OCI-LY7 (cell line): ENCODE measurements at places on chromosomes 2 and 18.

- DNase-seq, result no peak
These were observed 259.0 kb upstream of the SALL3 start for GRCh38 chr18:78720456-78721237.

GRCh38 chr2:8803658-8804379, 33.6 kb downstream of the KIDINS220 start:
- no peak for DNase-seq

DNA sequence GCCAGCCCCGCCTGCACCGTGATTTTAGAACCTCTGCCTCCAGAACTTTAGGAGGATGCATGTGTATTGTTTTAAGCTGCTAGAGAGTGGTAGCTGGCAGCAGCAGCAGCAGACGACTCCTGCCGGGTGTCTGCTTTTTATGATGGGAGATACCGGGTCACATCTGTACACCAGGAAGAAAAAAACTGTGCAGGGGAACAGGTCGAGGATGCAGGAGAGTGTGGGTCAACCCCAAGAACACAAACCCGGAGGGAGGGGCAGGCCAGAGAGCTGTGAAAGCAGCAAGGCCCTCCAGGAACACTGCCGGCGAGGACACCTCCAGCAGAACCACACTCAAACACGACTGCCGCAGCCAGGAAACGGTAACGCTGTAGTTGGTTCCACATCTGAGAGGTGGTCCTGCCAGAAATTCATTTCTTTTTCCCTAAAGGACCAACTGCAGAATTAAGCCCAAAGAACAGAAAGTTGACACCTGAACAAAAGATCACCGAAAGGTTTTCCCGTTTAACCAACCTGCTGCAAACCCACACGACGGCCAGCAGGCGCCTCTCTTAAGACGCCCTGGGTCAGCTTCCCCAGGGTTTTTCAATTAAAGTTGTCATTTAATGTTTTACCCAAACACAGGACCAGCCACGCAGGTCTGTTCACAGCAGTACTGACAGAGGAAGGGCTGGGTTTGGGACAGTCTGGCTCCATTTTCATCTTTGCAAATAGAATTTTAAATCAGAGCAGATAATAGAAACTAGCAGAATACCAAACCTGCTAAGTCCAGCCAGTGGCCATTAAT, 60.5 kb downstream of the NDUFA10 start:
- DNase-seq, result no peak

GRCh38 chr2:84314901-84315330, 144.2 kb downstream of the SUCLG1 start:
- peak; percentile 79 for DNase-seq

GRCh38 chr2:167954495-167954894, 292.9 kb downstream of the STK39 start:
- DNase-seq, result no peak

DNA sequence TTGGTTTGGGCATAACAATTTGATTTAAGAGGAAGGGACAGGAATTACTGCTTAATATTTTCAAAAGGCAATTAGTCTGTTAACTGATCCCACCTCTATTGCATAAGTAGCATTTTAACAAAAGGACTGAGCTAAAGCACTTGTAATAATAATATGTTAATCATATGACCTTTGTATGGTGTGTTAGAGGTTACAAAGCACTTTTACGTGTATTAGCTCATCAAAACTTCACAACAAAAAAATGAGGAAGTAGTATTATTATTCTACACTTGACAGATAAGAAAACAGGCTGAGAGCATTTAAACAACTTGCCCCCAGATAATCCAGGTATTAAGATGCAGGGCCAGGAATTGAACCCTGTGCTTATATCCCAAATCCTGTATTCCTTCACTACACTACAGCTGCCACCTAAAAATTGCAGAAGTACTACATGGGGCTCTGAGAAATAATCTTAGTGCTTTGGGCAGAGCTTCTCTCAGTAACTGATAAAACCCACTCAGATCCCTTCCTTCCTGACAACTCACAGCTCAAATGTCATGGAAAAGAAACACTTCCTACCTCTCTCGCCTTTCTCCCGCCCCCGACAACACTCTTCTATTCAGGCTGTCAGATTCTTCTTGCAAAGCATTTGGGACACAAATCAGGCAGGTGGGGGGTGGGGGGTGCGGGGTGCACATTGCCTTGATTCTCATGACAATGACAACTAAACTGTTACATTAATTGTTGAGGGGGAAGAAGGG, 20.7 kb upstream of the KCTD1 start:
- DNase-seq, result no peak

DNA sequence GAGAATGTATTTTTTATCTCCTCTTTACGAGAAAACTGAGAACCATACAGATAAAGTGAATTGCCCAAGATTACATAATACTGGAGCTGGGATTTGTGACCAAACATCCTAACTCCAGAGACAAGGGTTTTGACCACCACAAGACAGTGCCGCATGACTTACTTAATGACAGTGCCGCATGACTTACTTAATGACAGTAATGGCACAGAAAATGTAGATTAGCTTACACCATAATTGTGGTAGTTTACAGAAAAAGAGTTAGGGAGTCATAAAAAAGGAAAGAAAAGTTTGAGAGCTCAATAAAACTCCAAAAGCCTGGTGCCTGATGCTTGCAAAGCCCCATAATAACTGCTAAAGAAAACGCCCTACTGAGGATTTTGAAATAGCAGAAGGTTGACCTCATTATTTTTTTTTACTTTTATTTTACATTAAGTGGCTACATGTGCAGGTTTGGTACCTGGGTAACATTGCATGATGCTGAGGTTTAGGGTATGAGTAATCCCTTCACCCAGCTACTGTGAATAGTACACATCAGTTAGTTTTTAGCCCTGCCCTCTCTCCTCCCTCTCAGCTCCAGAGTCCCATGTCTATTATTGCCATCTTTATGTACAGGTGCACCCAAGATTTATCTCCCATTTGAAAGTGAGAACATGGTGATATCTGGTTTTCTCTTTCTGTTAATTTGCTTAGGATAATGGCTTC, 310.0 kb upstream of the UBE2E3 start:
- DNase-seq, result no peak

DNA sequence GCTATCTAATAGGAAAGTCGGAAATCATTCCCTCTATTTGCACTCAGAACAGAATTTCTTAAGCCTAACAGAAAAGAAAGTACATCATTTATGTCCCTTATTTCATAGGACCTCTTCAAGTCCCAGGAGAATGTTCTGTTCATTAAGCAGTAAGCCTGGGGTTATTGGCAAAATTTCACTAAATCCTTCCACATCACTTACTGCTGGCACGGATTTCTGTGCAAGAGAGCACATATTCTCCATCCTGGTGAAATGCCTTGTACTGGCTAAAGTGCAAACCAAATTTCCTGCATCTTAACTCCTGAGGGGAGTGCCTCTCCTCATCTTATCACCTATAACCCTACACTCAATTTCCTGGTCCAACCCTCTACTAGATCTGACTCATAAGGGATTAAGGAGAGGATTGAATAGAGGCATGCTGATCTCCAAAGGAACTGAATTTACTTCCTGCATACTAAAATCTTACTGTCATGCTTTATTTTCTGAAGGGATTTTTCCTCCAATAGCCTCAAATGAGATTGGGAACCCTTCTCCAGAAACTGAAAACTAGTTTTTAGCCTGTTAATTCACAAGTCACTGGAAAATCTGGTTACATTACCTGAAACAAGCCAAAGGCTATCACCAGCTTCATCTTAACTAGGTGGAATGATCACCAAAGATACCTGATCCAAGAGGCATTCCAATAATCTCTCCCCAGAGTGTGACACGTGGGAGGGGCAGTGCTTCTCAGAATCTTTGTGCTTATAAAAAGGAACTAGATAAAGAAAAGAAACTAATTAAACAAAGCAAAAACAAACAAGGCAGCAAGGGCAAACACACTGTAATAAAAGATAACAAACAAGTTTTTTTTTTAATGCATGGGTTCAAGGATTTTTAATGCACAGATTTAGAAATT, 311.1 kb downstream of the NR4A2 start:
- DNase-seq, result no peak

DNA sequence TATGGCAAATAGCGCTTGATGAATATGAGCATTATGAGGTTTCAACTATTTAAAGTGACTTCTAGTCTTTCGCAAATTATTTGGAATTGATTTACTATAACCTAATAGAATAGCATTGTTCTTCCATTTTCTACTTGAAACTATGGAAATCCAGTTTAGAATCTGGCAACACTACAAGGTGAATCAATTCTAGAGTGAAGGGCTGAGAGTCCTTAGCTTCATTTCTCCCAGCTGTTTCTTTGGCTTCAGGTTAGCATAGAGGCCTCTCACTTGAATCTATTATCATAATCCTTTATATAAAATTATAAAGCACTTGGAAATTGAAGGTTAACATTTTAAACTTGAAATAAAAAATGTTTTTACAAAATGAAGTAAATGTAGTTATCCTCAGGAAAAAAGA, 318.8 kb downstream of the CCDC85A start:
- DNase-seq, result no peak

DNA sequence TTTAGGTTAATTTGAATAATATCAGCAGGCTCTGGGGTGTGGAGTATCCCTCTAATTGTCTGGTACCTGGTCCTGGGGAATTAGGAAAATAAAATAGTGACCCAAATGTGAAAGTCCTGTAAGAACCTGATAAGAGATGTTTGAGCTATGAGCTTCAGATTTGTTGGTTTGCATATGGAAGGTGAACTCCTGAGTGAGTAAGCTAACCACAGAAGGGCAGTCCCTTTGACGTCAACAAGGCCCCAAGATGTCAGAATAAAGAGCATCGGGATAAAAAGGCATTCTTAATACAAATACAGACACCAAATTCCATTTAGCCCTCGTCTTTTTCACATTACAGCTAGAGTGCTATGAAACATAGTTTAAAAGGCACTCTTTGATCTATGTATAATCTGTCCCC, 1366.3 kb upstream of the TMEFF2 start:
- no peak for DNase-seq

DNA sequence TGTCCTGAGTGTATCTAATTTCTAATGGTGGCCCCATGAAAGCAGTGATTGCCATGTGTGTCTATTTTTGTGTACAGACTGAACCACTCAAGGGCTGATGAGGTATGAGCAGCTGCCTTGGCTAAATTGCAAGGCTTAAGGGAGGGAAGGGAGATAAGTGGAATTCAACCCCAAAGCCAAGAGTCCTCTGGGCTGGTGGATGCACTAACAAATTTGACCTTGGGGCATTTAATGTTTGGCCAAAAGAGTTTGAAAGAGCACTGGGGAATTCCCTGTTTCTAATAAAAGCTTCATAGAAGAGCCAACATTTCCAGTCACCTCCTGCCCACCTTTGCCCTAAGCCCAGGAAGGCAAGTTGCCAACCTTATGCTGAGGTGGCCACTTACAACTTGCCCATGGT, 172.1 kb downstream of the SETBP1 start:
- DNase-seq, result no peak

GRCh38 chr18:10847408-10847790, 302.0 kb downstream of the PIEZO2 start:
- no peak for DNase-seq

GRCh38 chr18:44781886-44782285, 101.2 kb downstream of the SETBP1 start:
- no peak for DNase-seq

DNA sequence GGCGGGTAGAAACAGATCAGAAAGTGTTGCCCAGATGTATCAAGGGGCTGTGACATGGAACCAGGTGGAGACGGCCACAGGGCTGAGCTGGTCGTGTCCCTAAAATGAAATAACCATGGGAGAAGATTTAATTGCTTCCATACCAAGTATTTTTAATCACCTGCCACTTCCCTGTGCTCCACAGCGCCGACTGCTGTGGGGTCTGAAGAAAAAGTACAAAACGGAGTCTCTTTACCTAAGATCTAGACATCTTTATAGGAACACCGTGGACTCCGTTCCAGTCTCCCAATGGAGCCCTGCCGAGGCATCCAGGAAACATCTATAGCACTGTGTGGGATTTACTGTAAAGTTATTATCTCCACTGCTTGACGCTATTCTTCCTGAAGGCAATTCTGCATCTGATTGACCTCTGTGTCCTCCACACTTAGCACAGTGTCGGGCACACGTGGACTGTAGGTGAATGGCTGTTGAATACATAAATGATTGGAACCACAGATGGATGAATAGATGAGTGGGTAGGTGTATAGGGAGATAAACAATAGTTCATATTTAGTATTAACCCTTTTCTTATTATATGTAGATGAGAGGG, 21.6 kb upstream of the GYPC start:
- peak; percentile 29 for DNase-seq

GRCh38 chr2:11805920-11806319, 59.5 kb downstream of the LPIN1 start:
- no peak for DNase-seq

DNA sequence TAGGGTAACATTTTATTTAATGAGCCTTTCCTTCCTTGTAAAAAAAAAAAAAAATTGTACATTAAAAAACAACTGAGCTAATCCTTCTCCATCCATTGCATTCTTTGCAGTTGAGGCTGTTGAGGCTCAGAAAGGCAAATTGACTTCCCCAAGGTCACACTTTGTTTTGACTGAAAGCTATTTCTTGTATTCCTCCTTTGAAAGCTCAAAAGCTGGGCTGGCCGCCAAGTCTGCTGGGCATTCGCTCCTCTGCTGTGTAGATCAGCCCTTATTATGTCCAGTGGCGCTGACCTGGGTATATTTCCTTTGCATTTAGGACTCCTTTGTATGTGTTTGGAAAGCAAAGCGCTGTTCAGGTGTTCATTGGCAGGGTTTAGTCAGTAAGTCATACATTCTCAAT, 44.0 kb downstream of the SGPP2 start:
- DNase-seq, result no peak

DNA sequence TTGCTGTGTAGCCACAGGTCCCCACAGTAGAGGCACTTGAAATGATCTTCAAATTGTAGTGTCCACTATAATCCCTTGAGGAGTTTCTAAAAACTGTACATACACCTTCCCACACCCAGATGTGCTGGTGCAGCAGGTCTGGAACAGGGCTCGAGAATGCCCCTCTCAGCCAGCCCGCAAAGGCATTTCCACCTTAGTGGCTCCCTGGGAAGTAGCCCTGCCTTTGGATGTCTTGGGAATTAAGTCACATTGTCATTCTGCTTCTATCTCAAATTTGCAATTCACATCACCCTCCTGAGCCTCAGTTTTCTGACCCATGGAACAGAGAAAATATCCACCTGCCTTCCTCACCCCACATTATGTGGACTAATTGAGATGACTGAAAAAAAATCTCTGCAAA, 44.3 kb upstream of the TCF7L1 start:
- DNase-seq, result no peak

GRCh38 chr2:33645861-33646260, 46.8 kb upstream of the FAM98A start:
- DNase-seq, result no peak

- no peak for DNase-seq
These were observed 215.4 kb upstream of the NRXN1 start for GRCh38 chr2:51247252-51247805.

- no peak for DNase-seq
These were observed 76.2 kb downstream of the DCDC2C start for GRCh38 chr2:3779496-3780049.

GRCh38 chr2:211744379-211744778, 794.2 kb downstream of the ERBB4 start:
- DNase-seq, result no peak

DNA sequence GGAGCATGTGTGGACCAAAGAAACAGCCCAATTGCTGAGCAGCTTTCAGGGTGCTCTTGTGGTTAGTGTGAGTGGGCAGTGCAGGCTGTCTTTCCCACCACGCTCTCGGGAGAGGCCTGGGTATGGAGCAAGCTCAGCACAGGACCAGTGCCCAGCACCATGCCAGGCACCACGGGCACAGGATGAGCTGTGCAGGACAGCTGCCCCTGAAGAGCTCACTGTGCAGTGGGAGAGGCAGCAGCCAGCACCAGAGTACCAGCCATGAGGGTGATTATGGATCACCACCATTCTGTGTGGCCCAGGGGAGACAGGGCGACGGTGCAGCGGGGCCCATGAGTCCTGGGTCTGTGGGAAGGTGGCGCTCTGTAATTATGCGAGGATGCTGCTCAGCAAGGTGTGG, 29.7 kb upstream of the FAHD2A start:
- DNase-seq, result no peak
